ENCODE measurements at places on chromosomes 2 and 18. TPM values are rescaled to one million over a fixed set of nuclear protein-coding genes. Genes with fewer than 3 reads are reported as not detected.
A peak's percentile ranks its signal among the peaks of the same experiment; 100 is the strongest.

DNA sequence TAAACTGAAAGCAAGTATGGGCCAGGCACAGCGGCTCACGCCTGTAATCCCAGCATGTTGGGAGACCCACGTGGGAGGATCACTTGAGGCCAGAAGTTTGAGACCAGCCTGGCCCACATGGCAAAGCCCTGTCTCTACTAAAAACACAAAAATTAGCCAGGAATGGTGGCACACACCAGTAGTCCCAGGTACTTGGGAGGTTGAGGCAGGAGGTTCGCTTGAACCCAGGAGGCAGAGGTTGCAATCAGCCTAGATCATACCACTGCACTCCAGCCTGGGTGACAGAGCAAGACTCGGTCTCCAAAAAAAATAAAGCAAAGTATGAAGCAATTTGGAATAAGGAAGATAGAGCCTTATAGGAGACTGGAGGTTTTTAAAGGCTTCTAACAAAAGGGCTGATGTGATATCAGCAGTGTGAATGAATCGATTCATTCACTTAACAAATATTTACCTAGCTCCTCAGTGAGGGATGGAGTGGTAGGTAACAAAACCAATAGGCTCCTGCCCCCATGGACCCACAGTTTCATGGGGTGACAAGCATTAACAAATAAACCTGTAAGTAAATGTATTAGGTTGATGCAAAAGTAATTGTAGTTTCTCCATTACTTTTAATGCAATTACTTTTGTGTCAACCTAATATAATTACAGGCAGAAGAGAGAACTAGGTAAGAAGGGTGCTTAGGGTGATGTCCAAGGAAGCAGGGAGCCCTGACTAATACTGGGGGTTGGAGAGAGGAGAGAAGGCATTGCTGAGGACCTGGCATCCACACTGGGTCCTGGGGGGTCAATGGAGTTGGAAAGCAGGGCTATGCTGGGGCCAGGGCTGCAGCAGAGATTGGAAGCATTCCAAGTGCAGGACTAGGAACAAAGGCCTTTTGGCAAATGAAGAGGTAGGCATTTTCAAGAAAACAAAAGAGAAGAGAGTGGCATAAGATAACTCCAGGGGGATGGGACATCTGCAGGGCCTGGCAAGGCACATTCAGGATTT is 195.4 kb upstream of the ARL4C start:
- H3K36me3 ChIP-seq: no peaks in the 10 kb centered on the region
- no peak overlapping the region for H3K4me3 ChIP-seq
- H3K27me3 ChIP-seq: no peaks in the 10 kb centered on the region
- DNase-seq: no peak
- peaks cover 21% of the 10 kb centered on the region for H3K4me1 ChIP-seq

The IL1B gene
- 1.1 TPM for total RNA-seq

DNA sequence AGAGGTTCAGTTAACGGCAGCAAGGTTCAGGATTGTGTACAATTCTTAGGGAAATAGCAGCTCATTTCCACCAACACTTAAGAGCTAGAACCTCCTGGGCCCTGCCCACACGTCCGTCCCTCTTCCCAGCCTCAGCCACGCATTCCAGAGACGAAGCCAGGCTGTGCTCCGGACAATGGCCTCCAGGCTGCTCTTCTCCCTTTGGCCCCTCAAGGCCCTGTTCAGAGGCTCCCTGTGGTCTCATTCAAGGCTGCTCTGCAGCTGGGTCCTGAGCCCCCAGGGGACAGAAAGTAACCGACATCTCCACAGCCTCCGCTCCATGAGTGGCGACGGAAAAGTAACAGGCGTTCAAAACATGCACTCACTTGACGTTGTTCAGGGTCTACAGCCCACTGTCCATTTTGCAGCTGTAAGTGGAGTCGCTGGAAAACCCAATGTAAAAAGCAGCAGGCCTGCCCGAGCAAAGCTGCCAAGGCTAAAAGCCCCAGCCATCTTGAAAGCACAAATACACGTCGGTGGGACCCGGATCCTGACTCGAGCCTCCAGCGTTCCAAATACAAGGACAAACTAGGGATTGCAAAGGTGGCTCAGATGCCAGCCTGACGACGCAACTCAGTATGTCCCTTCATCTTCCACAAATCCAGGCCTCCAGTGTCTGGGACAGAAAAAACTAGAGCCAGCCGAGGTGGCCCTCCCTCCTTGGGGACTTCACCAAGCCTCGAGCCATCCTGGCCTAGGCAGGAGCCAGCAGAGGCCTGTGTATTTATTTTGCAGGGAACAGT is 76.9 kb downstream of the NDUFA10 start:
- no peaks in the 10 kb centered on the region for H3K4me1 ChIP-seq
- no peaks in the 10 kb centered on the region for H3K27me3 ChIP-seq
- no peak for DNase-seq
- H3K27ac ChIP-seq: no peak overlapping the region
- H3K36me3 ChIP-seq: no peaks in the 10 kb centered on the region

DNA sequence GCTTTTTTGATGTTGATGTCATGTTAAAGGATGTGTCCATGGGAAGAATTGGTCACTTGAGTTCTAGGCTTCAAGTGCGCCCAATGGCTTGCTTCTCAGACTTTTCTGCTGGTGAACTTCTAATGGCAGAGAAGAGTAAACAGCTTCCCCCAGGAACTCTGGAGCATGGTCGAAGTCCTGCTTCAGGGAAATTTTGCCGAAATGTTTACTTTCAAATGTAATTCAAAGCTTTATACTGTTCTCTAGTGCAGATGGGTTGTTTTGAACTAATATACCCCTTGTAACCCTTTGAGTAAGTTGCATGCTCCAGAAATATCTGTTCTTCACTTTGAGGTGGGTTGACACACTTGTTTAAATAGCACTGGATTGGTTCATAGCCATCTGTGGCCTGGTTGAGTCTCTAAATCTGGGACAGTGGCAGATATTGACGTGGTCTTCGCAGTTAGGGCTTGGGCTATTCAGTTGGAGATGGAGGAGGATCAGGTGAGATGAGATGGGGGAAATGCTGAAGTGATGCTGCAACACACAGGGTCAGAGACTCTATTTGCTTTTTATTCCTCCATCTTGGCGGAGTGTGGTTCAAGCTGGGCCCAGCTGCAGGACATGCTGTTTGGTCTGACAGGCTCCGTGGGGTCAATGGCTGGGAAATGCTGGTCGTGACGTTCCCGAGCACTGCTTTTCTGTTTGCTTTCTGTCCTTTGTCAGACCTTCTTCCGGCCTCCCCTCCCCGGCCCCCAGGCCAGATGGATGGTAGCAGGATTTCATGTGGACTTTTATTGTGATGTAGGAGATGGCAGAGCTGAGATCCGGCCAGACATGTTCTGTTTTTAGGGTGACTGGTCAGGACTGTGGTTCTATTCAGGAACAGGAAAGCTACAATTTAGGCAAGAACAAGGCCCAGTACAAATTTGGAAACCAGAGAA is 35.9 kb downstream of the MYO1B start:
- H3K36me3 ChIP-seq: no peaks in the 10 kb centered on the region
- H3K27me3 ChIP-seq: no peaks in the 10 kb centered on the region
- no peak overlapping the region for H3K27ac ChIP-seq
- H3K4me1 ChIP-seq: no peaks in the 10 kb centered on the region
- no peak overlapping the region for H3K4me3 ChIP-seq

The ABCG5 gene
- 3.8 TPM for total RNA-seq

The NFATC1 gene
- total RNA-seq: 4.2 TPM

DNA sequence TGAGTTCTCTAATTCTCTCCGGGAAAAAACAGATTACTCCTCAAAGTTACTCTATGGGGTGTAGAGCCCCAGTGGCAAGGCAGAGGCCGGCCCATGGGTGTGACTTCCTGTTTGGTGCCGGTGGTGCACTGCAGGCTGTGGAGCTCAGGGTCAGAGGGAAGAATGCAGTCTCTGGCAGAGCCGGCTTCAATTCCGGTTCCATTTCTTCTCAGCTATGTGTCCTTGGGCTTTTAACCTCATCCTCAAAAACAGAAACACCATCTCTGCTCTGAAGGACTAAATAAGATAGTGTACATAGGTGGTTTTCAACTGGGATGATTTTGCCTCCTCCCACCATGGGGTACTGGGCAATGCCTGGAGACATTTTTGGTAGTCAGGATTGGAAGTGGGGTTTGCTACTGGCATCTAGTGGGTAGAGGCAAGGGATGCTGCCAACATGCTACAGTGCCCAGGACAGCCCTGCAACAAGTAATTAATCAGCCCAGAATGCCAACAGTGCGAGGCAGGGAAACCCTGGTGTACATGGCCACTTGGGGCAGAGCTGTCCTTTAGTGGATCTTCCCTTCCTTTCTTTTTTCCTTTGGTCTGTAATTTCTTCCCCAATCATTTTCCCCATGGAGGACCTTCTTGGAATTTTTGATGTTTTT is 81.2 kb downstream of the INSIG2 start:
- no peaks in the 10 kb centered on the region for H3K27me3 ChIP-seq
- H3K4me3 ChIP-seq: no peak overlapping the region
- no peak for DNase-seq
- H3K4me1 ChIP-seq: no peaks in the 10 kb centered on the region
- no peaks in the 10 kb centered on the region for H3K36me3 ChIP-seq

GRCh38 chr18:21335927-21336488 is 94.0 kb downstream of the GREB1L start:
- DNase-seq: no peak
- no peak overlapping the region for H3K4me3 ChIP-seq
- no peaks in the 10 kb centered on the region for H3K36me3 ChIP-seq
- H3K27me3 ChIP-seq: no peaks in the 10 kb centered on the region
- no peaks in the 10 kb centered on the region for H3K4me1 ChIP-seq

- H3K4me3 ChIP-seq: no peak overlapping the region
- H3K4me1 ChIP-seq: no peaks in the 10 kb centered on the region
- H3K36me3 ChIP-seq: no peaks in the 10 kb centered on the region
Observed at GRCh38 chr2:30288561-30288960, 57.2 kb downstream of the LBH start.

DNA sequence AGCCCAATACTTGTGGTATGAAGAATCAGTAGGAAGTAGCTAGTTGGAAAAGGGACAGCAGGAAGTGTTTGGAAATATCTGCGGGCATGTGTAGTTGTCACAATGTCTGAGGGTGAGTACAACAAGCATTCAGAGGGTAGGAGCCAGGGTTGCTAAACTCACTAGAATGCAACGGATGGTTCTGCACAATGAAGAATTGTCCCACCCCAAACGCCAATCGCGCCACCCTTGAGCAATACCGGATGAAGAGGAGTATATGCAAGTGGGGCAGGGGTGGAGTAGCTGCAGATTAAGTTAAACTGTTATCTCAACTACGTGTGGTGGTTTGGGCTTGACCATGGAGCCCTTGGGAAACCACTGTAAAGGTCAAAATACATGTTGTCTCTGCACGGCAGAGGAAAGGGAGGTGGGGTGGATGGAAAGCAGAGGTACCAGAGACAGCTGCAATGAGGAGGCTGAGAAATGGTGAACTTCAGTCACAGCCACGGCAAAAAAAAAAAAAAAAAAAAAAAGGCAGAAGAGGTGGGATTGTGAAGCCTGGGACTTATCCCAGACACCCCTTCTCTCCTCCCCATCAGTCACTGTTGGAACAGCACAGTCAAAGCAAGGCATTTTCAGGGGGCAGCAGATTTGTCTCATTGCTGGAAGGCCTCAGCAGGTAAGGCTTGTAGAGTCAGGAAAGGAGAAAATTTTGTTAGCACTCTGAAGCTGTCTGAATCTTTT is 5.2 kb downstream of the CCL20 start:
- no peaks in the 10 kb centered on the region for H3K27me3 ChIP-seq
- no peaks in the 10 kb centered on the region for H3K36me3 ChIP-seq
- no peak overlapping the region for H3K4me3 ChIP-seq
- peak overlapping the region; percentile 77 for H3K27ac ChIP-seq
- peak; percentile 40 for DNase-seq

DNA sequence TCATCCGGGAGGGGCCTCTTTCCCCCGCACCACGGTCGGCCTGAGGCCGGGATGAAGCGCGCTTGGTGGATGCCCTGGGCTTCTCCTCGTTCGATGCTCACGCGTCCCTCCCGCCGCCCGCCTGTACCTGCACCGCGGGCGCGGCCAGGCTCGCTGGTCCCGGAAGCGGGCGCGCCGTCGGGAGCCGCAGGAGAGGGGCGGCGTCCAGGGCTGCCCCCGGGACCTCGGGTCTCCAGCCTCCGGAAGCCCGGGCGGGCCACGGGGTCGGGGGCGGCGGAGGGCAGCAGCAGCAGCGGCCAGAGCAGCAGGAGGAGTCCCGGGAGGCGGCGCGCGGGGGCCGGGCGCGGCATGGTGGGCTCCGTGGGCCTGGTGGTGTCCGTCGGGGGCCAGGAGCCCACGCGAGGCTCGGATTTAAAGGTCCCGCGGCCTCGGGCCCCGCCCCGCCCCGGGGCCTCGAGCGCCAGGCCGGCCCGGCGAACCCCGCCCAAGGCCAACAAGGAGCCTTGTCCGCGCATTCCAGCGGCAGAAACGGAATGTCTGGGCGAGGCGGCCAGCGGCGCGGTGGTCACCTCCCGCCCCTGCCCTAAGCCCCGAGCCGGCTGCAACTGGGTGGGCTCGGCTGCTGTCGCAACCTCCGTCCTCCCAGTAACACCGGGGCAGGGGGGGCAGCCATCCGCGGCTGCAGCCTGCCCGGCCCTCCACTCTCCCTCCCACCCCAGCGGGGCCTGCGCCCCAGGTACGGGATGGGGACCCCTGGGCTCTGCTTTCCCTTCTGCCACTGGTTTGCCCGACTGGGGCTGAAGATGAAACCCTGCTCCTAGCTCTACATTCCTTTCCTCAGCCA is at the start of gene MATN3:
Gene MATN3 (minus strand): TSS at position 387 of the 844 bp plus-strand sequence. CDS start 37 bp downstream, at position 350.
- H3K4me3 ChIP-seq: peak within 1 kb of the TSS; percentile 62
- peak; percentile 56 for DNase-seq
- peak within 1 kb of the TSS; percentile 55 for H3K27ac ChIP-seq

DNA sequence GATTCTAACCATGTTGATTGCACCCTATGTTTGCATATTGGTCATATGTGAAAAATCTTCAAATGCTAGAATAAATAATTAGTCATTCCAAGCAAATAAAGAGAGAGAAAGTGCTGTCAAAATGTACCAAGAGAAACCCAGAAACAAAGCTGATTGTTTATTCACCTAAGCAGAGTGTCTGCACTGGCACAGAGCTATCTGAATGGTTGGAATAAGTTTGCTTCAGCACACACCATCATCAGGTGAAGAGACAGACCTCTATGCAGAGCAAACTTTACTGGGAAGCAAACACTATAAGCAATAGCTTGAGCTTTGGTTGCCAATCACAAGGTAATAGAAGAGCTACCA is 25.4 kb downstream of the DSG4 start:
- no peak for DNase-seq
- H3K36me3 ChIP-seq: no peaks in the 10 kb centered on the region
- no peak overlapping the region for H3K4me3 ChIP-seq
- no peaks in the 10 kb centered on the region for H3K27me3 ChIP-seq

DNA sequence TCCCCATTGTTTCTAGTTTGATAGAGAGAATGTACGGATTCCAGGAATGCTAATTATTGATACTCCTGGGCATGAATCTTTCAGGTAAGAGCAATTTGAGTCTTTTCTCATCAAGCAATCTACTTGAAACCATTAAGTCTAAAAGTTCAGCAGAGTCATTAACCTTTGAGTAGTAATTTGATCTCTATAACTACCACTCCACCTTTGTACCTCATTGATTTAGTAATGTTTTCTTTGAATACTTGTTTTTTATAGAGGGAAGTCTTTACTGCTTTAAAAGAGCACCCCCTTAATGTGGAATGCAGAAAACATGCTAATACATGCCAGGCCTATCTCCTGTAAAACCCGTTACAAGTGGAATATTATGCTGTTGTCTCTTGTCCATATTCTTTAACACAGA is 45.0 kb downstream of the EIF5B start:
- no peak for DNase-seq
- H3K36me3 ChIP-seq: no peaks in the 10 kb centered on the region
- H3K27ac ChIP-seq: no peak overlapping the region

Data from hepatocyte (in vitro differentiated cells).